M059J (cell line): ENCODE measurements at places on chromosomes 13 and 19. TPM values are rescaled to one million over a fixed set of nuclear protein-coding genes. Genes with fewer than 3 reads are reported as not detected.

DNA sequence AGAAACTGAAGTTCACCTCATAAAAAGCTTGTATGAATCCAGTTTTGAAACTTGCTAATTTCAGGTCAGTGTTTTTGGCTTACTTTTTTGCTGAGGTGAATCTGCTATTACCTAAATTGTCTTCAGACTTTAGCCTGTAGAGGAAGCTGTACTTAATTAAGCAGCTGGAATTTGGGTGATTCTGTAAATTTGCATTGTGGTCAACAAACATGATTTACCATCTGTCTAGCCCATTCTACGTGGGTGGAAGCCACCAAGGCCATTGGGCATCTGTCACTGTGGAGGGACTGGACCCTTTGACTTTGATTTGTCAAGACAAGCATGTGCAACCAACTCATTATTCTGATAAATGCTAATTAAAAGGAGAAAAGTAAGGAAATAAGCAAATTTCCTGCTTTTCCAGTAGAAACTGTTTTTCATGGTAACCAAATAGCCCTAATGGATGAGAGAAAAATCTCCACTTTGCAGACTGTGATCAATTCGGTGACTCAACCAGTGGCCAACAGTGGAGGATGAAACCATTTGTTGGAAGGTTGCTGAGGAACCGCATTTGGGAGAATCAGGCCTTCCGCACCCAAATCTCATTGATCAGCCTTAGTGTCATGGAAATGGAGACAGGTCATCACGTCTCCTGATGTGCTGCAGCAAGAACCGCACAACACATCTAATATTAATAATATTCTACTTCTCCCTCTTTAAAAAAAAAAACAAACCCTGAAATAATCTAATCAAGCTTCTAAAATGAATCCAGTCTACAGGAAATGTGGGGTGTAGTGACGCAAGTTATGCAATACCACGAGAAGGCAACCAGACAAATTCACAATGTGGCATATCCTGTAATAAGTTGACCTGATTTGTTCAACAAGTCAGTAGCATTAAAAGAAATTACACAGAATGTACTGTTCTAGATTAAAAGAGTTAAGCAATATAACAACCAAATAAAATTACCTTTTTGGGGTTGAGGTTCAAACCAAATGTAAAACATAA lies 54.3 kb downstream of the GARRE1 start:
- no peak for DNase-seq

- no peak for DNase-seq
Measured at GRCh38 chr13:47049276-47049989, 152.6 kb upstream of the HTR2A start.

The ZNF627 gene
- 10.6 and 22.6 TPM in 2 replicates for total RNA-seq

- no peak for DNase-seq
Measured at GRCh38 chr13:44131069-44131614, 242.5 kb upstream of the SERP2 start.

The MPHOSPH8 gene
- 6.6 and 10.3 TPM in 2 replicates for total RNA-seq

GRCh38 chr19:42042455-42043170 lies 27.4 kb downstream of the GRIK5 start:
- no peak for DNase-seq

DNA sequence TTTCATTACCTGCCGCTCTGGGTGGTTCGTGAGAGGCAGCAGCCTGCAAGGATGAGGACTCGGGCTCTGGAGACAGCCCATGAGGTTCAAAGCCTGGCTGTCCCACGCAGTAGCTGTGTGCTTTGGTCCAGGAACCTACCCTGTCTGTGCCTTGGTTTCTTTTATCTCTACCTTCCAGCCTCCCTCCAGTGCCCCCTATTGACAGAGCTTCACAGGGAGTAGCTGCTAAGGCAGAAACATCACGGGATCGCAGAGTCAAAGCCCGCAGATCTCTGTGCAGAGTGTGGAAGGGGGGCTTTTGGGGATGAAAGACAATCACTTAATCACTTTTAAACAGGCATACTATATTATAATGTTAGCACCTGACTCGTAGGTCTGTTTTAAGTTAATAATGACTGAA lies 16.2 kb downstream of the ZNF71 start:
- DNase-seq: no peak

The PRTN3 gene
- total RNA-seq: not detected in 2 replicates

GRCh38 chr13:79528759-79529191 lies 47.8 kb downstream of the NDFIP2 start:
- peak; percentile 7 for DNase-seq

DNA sequence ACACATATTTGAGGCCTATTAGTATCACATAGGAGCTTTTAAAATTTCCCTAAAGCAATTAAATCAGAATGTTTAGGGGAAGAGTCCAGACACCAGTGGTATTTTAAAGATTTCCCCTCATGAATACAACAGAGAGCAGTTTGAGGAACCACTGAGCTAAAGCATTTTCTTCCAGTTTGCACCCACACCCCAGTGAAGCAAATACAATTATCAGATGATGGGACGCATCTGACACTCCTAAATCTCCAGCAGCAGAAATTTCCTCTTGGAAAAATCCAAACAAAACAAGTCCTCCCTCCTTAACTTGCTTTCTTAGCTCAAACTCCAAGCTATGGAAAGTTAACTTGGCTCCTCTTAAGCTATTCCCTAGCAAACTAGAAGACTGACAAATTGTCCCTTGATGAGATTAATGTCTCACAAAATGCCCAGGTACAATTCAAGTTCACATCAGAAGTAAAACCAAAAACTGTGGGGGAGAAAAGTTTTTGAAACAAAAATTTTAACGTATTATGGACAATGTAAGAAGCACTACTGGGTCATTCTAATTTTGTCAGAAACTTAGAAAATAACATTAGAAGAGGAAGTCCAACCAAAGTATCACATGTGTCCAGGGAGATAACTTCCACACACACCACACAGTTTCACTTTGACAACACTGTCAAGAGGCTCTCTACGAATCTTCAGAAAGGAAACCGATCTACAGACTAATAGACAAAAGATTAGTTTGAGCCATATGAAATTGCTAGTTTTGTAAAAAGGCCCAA lies 74.1 kb downstream of the ABCC4 start:
- no peak for DNase-seq

DNA sequence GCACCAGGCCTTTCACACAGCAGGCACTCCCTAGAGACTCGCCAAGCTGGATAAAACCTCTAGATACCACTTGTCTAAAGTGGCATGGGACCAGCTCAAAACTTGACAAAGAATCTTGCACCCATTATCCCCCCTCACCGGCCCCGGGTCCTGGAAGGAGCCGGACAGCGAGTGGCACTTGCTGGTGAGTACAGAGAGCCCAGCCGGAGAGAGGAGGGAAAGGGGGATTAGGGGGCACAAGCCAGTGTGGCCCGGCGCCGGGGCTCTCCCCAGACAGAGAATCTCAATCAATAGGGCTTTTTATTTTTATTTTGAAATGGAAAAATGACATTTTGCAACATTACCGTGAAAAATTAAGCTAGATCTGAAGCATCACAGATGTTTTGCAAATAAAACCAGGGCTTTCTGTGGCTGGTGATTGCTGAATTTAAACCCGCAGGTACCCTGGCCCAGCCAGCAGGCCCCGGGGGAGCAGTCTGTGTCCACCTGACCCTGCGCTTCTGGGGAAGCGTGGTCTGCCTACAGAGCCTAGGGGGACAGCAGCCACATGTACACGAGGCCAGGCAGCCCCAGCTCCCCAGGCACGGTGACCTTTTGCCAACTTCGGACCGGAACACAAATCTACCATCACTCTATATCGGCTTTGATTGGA lies 10.0 kb upstream of the VSTM2B start:
- no peak for DNase-seq

The PRX gene
- total RNA-seq: 2.3 and 2.6 TPM in 2 replicates

The EDDM13 gene
- not detected in 2 replicates for total RNA-seq

- no peak for DNase-seq
Measured at GRCh38 chr19:17351815-17352435, 14.6 kb downstream of the GTPBP3 start.

DNA sequence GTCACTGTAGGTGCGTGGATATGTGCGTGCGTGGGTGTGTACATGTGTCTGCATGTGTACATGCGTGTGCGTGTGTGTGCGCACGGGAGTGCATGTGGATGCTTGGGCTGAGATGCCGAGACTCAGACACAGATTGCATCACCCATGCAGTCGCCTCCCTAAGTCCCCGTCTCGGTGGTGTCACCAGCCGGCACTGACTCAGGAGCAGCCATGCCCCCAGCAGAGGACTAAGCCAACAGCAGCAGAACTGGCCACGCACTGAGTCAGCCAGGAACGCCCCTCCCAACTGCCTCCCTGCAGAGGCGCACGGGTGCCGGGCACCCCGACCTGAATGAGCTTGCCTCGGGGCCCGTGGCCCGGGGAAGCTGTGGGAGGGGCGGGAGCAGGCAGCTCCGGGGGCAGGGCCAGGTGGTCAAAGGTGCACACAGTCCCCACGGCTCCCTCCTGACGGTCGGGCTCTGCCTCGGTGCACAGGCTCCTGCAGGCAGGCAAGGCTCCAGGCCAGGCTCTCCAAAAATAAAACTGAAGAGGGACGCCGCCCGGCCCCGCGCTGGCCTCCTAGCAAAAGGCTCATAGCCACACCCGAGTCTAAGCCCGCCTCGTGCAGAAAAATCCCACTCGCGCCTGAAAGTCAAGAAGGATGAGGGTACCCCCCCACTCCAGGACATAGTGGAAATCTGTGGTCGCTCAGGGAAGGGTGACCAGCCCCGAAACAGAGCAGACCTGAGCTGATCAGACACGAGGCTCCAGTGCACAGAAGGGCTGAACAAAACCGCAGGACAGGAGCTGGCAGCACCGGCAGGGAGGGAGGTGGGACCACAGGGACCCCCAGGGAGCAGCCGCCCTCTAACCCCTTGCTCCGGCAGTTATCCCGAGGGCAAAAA lies 49.2 kb downstream of the GADD45B start:
- DNase-seq: peak; percentile 93

The CEACAM19 gene
- 1.2 and 1.8 TPM in 2 replicates for total RNA-seq

The PIBF1 gene
- 8.9 and 11.6 TPM in 2 replicates for total RNA-seq

DNA sequence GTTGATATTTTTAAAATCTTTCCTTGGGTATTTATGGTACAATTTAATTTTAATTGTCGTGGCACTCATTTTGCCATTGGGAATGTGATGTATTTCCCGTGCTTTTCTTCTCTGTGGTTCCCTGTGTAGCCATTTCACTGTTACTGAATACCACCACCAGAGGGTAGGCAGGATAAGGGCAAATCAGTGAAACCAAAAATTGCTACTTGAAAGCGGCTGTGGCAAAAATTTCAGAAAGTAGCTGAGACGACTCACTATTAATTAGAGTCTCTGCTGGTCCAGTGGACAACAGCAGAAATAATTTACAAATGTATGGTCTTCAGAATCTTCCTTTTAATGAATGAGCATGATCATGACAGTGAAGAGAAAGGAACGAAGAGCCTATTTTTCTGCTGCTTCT lies 34.4 kb upstream of the MIR17HG start:
- DNase-seq: peak; percentile 3

GRCh38 chr13:101917833-101918661 lies 465.6 kb downstream of the ITGBL1 start:
- no peak for DNase-seq

The DACT3 gene
- total RNA-seq: 0.52 and 1.4 TPM in 2 replicates

DNA sequence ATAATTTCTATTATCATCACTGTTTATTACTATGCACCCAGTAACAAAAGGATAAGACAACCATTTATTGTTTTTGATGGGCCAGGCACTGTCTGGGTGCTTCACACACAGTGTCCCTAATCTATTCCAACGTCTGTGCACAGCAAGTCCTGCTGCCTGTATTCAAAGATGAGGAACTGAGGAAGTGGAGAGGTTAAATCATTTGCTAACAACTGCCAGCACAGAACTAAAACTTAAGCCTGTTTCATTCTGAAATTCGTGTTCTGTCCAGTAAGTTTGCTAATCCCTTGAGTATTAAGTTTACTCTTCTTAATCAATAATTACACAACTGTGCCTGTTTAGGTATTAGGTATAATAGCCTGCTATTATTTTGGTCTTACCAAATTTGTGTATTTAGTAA lies 41.9 kb downstream of the TEX26 start:
- DNase-seq: no peak

- no peak for DNase-seq
Measured at GRCh38 chr13:113671066-113672001, 4.3 kb downstream of the GRK1 start.

GRCh38 chr13:80858131-80858530 lies 517.2 kb upstream of the SPRY2 start:
- no peak for DNase-seq
